NCI-H1417 treated with DMSO at 0.1 percent for 48 hours (cell line): ENCODE measurements at places on chromosomes 6 and 20.

- no peak for DNase-seq
These were observed 21.0 kb upstream of the SLPI start for GRCh38 chr20:45275338-45275737.

- DNase-seq: no peak
These were observed 139.9 kb upstream of the SLC22A23 start for GRCh38 chr6:3596766-3597165.

DNA sequence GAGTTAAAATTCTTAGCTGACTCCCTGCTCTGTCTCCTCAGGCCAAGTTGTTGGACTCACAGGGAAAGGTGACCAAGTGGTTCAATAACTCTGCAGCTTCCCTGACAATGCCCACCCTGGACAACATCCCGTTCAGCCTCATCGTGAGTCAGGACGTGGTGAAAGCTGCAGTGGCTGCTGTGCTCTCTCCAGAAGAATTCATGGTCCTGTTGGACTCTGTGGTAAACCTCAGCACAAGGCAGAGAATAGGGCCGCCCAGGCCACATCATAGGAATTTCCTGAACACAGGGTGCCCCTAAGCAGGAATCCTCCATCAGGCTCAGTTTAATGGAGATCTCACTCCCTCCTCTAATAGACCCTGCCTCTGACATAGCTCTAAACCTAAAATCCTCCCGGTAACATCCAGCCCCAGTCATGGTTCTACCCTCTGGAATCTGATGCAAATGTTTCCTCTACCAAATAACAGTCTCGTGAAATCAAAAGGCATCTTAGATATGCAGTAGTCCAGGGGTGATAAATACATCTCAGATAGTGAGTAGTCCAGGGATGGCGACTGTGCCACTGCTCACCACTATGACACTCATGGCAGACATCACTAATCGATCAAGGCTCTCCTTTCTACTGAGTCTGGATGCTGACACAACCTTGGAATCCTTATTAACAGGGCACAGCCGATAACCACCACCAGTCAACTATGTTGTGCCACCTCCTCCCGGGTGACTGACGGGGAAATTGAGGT lies 18.3 kb downstream of the BPIFB1 start:
- DNase-seq: no peak

DNA sequence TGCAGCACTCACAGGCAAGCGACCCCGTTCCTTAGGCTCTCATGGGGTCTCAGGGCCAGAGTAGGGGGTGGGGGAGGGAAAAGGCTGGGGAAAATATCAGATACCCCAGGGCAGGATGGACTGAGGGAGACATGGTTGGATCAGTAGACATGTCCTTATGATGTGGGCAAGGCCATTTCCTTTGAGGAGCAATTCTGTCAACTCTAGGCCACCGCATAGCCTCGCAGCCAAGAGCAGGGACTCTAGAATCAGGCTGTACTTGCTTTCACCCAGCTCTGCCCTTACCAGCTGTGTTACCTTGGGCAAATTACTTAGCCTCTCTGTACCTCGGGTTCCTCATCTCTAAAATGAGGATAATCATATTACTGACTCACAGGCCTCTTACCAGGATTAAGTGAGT lies 2.2 kb upstream of the MAPK13 start:
- no peak for DNase-seq

DNA sequence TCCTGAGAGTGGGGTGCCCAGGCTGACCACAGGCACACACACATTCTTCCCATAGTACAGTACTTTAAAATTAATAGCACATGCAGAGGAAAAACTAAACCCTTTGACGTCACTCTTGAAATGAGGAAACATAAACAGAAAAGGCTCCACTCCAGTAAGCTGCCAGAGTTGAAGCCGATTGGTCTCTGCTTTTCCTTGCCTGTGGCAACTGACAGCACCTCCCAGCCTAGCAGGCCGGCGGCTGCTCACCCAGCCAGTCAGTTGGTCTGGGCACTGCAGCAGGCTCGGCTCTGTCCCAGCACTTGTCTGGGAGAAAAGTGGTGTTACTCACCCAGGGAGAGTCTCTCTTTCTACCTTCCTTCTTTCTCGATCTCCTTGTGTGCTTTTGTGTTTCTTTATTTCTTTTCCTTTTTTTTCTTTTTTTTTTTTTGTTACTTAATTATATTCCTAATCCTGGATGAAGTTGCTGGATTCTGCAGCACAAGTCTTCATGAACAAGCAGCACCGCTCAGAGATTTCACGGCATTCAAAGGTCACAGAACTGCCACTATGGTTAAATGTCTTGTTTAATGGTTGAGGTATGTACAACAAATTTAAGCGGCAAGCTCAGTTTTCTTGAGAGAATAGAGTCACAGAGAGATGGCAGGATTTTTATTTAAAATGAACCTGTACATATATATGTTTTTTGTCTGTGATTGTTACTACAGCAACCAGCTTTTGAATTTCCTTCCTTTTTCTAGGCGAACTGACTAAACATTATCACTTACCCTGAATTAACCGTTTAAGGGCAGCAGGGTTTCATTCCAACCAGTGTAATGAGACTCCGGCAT lies at the start of gene PDE7B:
Gene PDE7B, plus strand, starts transcription at position 260 of the 830 bp plus-strand sequence.
- DNase-seq: no peak

- DNase-seq: no peak
These were observed 2.6 kb downstream of the TDRD6 start for GRCh38 chr6:46690141-46690755.

- no peak for DNase-seq
These were observed 1.1 kb downstream of the L3MBTL3 start for GRCh38 chr6:130019326-130020072.

DNA sequence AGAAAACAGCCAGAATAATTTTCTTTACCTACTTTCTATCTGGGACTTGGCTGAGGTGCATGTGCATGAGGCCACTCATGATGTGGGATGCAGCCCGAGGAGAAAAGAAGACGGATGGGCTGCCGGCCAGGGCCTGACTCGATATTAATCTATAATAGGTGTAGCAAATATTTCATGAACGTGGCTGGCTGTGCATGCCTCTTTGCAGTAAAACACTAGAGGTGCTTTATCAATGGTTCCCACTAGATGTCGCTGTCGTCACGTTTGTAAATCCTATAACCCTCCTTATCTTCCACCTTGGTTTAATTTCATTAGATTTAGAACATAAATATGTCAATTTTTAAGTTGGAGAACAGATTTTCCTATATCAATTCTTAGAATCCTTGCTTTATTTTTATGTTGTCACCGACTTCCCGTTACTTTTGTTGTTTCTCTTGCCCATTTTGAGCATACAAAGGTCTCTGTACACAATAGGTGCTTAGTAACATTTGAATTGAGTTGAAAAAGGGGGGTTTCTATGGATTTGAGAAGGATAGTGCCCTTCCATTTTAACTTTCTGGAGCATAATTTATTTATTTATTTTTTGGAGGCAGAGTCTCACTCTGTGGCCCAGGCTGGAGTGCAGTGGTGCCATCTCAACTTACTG lies 19.6 kb upstream of the FERMT1 start:
- DNase-seq: peak; percentile 18

- no peak for DNase-seq
These were observed 110.1 kb upstream of the JAG1 start for GRCh38 chr20:10783707-10784553.

DNA sequence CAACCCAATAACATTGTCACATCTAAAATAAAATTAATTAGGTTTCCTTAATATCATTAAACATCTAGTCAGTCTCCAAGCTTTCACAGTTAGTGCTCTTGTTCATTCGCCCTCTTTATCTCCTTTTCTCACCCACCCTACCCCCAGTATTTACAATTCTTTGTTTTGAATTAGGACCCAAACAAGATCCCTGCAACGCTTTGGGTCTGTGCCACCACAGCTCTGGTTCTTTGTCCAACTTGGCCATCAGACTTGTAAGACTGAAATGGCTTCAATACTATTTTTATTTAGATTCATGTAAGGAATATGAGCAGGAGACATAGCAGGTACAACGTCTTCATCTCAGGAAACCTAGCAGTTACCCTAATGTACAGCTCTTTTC lies 276.5 kb downstream of the CDKAL1 start:
- DNase-seq: no peak

DNA sequence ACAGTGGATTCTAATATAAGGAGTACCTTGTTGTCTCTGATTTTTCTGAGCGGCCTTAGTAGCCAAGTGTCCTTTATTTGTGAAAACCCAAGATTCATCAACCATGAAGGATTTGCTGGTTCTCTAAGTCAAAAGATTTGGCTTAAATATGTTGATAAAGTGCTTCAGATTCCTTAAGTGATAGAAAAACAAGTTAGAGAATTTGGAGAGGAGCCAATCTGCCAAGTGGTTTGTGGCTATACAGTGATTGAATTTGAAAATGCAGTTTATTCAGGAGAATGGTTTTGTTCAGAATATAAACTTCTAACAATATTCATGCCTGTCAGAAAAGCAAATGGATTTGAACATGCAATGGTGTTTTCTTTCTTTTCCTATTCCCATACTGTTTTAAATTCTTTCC lies 54.8 kb downstream of the CAP2 start:
- no peak for DNase-seq

- no peak for DNase-seq
These were observed 31.5 kb upstream of the RIPOR2 start for GRCh38 chr6:24967211-24967610.

GRCh38 chr6:741410-742339 lies 48.7 kb upstream of the EXOC2 start:
- no peak for DNase-seq
